ENCODE measurements at places on chromosomes 13 and 19. TPM values are rescaled to one million over a fixed set of nuclear protein-coding genes. Genes with fewer than 3 reads are reported as not detected.

The ZSCAN1 gene
- total RNA-seq, result not detected

DNA sequence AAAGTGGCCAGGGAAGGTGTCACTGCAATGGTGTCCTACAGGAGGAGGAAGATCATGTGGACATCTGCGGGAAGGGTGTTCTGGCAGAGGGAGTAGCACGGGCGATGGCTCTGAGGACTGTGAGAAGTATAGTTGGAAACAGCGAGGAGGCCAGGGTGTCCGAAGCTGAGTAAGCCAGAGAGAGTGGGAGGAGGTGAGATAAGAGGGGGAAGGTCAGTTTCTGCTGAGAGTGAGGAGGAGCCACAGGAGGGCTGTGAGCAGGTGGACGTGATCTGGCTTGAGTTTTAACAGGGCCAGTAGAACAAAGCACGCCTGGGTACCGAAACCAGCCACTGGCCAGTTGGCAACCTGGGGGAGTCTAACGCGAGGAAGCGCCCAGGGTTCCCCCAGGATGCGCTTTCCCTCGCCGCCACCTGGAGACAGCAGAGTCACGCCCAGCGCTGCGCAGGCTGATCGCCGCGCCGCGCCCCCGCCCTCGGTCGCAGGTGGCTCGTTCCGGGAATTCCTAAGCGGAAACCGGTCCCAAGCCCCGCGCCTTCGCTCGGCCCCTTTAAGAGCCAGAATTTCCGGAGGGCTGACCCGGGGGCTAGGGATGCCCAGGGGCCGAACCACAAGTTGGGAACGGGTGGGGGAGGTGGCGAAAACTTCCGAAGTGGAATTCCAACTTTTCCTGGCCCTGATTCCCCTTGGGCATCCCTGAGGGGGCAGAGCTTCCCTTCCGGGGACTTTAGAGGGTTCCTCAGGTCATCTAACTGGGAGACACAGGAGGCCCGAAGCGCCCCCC, 1.1 kb upstream of the LSR start:
- no peak for DNase-seq

DNA sequence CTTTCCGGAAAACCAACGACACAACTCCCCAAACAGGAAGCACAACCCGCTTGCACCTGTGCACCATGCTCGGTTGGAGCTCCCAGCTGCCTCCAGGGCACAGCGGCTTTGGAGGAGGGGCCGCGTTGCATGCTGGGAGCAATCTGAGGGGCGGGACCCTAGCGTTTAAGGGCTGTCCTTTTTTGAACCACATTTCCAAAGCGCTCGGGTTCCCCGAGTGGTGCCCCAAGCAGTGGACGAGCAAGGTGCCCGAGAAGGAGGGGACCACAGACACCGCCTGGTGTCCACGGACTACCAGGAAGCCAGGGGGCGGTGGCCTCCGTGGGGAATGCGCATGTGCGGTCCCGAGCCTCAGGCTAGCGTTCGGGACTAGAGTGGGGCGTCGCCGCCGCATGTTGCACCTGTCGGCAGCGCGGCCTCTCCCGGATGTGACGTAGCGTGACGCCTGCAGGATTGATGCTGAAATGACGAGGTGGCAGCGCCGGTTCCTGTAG, 11.9 kb upstream of the ZNF57 start:
- no peak for DNase-seq

DNA sequence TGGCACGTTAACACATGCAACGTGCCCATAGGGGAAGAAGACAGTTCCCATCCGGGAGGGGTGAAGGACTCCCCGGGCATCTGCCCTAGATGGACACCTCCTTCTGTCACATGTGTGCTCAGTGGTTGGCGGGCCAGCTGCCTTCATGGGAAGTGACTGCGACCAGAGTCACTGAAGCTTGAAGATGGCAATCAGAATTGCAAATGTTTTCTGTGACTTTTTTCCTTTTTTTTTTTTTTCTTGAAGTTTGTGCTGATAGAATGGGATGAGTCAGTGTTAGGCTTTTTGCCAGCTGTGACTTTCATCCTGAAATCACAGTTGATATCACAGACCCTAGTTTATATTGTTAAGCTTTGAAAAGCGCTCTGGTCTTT, 109.2 kb upstream of the MCF2L start:
- no peak for DNase-seq

- no peak for DNase-seq
Measured at GRCh38 chr19:51559240-51559639, 11.8 kb upstream of the ZNF175 start.

GRCh38 chr13:99740251-99740979, 231.2 kb downstream of the ZIC5 start:
- no peak for DNase-seq

- no peak for DNase-seq
Measured at GRCh38 chr13:25945596-25945995, 106.2 kb downstream of the SHISA2 start.

DNA sequence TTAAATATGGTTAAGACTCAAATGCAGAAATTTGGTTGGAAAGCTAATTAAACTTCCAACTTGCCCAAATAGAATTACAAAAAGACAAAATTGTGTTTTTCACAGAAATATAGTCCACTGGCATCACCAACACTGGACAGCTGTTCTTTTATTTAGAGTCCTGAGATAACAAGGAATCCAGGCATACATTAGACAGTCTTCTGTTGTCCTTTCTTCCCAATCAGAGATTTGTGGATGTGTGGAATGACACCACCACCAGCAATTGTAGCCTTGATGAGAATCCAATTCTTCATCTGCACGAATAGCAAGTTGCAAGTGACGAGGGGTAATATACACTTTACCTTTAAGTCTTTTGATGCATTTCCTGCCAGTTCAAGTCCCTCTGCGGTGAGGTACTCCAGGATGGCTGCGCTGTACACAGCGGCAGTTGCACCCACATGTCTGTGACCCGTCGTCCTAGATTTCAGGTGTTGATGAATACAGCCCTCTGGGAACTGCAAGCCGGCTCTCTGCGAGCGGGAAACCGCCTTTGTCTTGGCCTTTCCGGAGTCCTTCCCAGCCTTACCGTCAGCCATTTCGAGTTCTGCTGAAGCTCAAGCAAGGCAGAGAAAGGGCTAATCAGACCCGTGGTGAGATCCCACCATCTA, 14.7 kb downstream of the UBAC2 start:
- no peak for DNase-seq

DNA sequence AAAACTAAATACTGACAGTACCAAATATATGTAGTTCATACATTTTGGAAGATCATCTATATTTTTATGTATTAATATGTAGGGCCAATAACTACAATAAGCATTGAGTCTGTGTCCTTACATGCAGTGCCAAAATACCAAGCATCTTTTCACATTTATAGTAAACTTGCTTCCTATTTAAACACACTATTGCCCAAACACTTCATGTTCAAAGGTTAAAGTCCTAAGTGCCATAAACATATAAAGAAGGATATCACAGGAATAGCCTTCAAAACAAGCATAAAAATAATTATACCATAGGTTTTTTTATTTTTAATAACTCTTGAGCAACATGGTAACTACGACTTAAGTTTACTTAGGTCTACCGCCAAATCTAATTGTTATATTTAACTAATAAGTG, 27.1 kb downstream of the EXOSC8 start:
- no peak for DNase-seq

DNA sequence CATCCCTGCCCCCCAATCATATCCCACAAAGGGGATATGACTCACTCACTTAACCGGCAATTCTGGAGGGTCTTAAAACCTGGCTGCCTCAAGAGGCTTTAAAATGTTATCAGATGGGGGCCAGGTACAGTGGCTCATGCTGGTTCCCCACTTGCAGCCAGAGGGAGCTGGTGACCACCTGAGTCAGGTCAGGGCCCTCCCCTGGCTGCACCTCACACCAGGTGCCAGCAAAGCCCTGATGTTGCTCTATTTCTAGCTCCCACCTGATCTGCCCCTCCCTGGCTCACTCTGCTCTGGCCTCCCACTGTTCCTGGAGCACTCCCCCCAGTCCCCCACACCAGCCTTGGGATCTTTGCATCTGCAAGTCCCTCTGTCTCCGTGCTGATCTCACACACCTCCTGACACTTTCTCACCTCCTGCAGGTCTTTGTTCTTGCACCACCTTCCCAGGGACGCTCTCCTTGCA, 14.2 kb downstream of the HPN start:
- DNase-seq, result no peak

The ZNF304 gene
- 10.0 TPM for total RNA-seq

DNA sequence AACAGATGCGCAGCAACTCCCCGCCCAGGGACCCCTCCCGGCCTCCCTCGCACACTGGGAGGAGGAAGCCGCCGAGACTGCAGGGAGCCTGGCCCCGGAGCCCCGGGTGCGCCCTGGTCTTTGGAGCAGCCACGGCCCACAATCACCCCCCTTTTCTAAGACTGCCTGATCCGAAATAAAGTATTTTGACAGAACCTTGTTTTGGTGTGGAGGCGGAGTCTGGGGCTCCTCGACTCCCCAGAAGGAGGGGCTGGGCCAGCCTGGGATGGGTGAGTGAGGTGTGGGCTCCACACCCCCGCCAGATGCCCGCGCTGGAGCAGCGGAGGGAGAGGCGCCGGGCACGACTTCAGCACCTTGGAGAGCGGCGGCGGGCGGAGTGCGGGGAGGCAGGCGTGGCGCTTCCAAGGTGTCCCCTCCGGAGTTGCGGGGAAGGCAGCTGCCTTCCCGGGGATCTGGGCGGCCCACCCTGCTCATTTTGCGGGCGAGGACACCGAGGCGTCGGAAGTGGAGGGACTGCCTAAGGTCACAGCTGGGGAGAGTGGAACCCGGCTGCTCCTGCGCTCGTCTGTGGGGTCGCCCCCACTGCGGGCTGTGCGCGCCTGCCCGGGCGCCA, 9.4 kb downstream of the SIRT6 start:
- DNase-seq, result no peak

- no peak for DNase-seq
Measured at GRCh38 chr19:53991224-53992113, at the start of gene CACNG6. Gene CACNG6 (plus strand): TSS chr19:53991637. CDS start chr19:53992878, 1,241 bp downstream.

GRCh38 chr13:99800011-99800410, 171.6 kb downstream of the ZIC5 start:
- no peak for DNase-seq

All from cardiac septum (tissue), 1 donor.